HCT116 (cell line): ENCODE measurements at places on chromosomes 12 and 14.
A peak's percentile ranks its signal among the peaks of the same experiment; 100 is the strongest.

GRCh38 chr12:50988051-50988450, 35.7 kb downstream of the HIGD1C start:
- no peak for DNase-seq

DNA sequence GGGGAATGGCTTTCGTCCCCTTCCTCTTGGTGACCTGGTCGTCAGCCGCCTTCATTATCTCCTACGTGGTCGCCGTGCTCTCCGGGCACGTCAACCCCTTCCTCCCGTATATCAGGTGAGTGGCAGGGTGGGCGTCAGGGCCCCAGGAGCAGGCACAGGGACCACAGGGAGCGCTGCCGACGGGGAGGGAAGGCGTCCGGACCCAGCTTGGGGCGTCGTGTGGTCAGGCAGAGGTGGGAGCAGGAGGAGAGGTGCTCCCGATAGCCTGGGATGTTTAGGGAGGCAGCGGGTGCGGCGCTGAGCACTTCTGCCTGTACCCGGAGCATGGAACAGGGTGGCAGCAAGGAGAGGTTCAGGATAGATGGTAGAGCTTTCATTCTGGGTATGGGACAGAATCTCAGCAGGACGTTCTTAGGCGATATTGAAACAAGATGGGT, 444 bp downstream of the DRAM1 start:
- no peak for DNase-seq

DNA sequence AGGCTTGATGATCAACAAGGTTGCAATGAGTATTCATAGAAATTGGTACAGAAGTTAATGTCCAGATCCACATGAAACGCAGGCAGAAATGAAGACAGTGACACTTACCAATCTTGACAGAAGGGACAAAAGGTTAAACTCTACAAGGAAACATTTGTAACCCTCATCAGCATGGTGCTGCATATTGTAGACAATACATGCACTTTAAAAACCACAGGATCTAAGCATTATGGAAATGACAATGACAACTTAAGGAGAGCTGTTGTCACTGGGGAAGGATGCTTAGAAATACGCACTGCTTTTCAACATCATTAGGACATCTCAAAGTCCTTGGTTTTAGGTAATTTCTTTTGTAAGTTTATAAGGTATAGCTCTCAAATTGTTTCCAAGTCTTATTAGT, 130.6 kb downstream of the ATP23 start:
- DNase-seq: no peak

DNA sequence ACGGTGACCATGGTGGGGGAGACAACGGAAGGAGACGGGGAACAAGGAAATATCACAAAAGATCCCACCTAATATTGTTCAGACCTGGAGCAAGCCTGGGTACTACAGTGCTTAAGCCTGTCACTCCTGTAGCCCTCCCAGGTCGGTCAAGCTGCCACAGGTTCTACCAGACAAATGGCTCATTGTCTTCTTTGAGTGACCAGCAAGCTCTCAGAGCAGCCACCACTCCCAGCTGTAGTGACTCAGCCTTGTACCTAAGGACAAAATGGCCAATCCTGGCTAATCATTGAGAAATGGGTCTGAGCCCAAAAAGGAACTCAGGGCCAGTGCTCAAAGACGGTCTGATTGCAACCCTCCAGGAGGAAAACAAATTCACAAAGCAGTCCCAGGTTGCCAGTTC, 238.4 kb upstream of the NOS1 start:
- DNase-seq: peak; percentile 56

DNA sequence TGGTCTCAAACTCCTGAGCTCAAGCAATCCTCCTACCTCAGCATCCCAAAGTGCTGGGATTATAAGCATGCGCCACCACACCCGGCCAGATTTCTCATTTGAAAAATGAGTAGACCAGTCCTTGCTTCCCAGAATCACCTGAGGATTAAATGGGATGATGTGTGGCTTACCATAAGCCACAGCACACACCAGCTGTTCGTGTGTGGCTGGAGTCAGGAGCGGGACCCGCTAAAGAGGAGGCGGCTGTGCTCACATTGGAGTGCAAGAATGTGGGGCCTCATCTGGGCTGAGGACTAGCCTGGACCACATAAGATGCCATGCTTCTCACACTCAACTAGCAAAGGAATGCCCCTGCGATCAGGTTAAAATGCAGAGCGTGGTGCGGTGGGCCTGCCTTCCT, 6.7 kb upstream of the ALDH2 start:
- no peak for DNase-seq

DNA sequence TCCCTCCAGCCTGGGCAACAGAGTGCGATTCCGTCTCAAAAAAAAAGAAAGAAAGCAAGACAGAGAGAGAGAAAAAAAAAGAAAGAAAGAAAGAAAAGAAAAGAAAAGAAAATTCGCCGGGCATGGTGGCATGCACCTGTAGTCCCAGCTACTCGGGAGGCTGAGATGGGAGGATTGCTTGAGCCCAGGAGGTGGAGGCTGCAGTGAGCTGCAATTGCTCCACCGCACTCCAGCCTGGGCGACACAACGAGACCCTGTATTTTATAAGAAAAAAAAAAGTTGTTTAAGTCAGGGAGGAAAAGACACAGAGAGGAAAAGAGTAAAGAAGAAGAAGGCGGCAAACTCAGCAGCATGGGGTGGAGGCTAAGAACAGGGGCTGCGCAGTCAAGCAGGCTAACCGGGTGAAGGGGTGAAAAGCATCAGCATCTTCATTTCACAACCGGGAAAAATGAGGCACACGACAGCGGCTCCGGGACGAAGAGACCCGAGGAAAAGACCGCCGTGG, 557 bp upstream of the FICD start:
- DNase-seq: no peak

DNA sequence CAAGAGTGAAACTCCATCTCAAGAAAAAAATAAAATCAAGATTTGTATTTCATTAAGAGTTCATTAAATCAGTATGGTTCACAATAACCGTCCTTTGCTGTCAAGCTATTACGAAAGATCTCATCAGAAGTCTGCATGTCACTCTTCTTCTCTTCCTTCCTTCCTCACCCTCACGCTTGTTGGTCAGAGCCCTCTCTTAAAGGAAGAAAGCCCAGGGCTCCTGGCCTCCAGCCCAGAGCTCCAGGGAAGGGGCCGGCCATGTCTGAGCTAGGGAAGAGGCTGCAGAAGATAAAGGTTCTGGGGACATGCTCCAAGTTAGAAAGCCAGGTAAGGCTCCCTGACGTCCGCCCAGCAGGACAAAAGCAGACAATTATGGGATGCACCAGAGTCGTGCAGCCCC, 43.1 kb upstream of the DLK1 start:
- DNase-seq: no peak

DNA sequence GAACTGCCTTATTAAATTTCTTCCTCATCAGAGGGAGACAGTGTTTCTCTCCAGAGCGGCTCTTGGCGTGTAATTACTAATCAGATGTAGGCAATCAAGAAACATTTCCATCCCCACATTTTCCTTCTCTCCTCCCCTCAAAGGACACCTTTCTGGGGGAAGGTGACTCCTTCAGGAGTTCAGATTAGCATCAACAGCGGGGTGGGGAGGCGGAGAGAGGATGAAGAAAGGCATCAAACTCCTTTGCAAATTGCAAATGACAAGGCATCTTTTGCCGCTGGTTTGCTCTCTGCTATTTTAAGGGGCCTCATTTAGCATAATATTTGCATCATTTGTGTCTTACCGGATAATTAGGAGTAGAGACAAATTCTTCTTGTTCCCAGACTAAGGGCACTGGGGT, 231.7 kb upstream of the SRRM4 start:
- no peak for DNase-seq

GRCh38 chr12:29901585-29901984, 117.8 kb upstream of the TMTC1 start:
- no peak for DNase-seq

DNA sequence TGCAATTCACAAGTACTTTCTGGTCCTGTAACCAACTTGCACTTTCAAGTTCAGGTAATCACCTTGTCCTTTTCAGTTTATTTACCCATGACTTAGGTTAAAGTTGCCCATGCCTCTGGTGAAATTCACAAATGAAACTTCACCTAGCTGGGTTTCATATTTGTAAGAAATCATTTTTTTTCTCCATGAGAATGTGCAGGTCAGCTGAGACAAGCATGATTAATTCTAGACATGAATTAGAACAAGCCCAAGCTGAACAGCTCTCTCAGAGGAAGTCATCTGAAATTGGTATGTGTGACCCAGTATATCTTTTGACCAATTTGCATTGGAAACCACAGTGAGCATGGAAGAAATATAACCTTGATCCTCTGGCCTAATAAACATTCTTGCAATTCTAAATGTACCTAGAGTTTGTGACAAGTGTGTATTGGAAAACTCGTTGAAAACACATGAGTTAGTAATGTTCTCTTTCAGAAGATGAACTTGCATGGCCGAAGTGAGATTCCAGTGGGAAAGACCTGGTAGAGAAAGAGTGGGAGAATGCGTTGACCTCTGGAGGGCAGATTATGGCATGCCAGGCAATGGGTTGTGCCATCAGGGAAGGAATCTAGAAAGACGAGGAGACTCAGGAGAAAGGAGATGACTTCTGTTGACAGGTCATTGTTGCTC, 486.5 kb downstream of the ZFP36L1 start:
- no peak for DNase-seq

DNA sequence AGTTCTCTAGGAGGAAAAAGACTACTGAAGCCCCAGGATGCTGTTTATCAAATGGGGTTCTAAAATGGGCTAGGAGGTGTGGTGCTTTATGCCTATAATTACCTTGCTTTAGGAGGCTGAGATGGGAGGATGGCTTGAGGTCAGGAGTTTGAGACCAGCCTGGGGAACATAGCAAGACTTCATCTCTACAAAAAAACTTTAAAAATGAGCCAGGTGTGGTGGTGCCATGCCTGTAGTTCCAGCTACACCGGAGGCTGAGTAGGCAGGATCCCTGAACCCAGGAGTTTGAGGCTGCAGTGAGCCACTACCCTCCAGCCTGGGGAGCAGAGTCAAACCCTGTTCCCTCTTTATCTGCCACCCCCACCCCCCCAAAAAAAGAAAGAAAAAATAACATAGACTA, 23.3 kb upstream of the SLC2A3 start:
- no peak for DNase-seq
